Midbrain (tissue), 1 donor: ENCODE measurements at places on chromosomes 16 and 17.

GRCh38 chr17:9104370-9105041 lies 83.2 kb downstream of the NTN1 start:
- no peak for DNase-seq

DNA sequence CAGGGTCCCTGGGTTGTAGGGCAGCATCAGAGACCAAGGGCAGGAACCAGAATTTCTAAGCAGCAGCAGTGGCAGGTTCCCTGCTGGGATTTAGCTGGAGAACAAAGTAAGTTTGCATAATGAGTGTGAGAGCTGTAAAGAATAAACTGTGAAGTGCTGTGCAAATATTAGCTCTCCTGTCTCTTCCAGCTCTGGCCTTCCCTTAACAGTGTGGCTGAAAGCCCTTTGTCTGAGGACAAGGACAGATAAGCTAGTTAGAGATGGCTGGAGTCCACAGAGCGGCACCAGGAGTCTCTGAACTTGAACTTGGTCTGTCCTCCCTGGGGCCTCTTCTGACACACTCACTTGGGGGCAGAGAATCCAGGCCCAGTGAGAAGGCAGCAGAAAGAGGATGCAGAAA lies 98.2 kb upstream of the WSCD1 start:
- DNase-seq = no peak

DNA sequence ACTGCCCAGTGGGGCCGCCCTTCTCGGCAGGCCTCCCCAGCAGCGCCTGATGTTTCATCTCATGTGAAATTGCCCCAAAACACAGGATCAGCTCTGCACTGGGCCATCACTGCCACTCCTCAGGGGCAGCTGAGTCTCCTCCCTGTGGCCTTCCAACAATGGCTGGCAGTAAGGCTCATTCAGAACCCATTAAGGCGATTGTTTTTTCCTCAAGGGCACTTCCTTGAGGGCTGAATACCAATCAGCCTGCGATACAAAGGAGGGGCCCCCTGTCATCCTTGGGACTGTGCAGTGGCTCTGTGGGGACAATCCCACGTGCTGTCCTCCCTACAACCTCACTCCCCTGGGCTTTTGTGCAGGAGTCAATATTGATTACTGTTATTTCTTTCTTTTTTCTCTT lies 47.5 kb downstream of the XYLT1 start:
- DNase-seq = no peak

DNA sequence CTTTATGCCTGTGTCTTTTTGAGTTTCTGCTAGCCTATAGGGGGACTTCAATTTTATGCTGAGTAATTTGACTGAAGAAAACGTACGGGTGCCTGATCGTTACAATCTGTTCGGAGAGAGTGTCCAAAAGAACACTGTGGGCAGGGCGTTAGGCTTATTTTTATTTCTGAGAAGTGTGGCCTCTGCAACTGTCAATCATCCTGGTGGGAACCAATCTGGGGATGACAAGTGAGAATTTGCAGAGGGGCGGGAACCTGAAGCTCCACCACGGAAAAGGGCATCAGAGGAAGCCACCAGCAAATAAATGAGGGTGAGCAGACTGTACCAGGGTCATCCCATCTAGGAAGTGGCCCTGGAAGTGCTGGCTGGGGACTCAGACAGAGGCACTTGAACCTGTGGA lies 12.0 kb upstream of the CDYL2 start:
- no peak for DNase-seq

DNA sequence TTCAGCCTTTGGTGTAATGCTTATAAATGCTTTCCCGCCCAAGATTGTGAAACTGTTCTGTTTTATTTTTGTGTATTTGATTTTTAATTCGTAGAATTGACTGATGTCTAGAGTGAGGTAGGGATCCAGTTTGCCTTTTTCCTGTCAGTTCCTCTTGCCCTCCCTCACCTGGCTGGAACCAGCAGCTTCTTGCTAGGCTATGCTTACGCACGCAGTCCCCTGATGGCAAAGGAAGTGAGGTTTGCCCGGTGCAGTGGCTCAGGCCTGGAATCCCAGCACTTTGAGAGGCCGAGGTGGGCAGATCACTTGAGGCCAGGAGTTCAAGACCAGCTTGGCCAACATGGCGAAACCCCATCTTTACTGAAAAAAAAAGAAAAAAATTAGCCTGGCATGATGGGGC lies 51.9 kb downstream of the RAB11FIP4 start:
- DNase-seq = no peak

GRCh38 chr17:46854948-46855347 lies 3.6 kb downstream of the WNT9B start:
- no peak for DNase-seq

GRCh38 chr17:16909472-16910246 lies 62.3 kb downstream of the TNFRSF13B start:
- DNase-seq = no peak

DNA sequence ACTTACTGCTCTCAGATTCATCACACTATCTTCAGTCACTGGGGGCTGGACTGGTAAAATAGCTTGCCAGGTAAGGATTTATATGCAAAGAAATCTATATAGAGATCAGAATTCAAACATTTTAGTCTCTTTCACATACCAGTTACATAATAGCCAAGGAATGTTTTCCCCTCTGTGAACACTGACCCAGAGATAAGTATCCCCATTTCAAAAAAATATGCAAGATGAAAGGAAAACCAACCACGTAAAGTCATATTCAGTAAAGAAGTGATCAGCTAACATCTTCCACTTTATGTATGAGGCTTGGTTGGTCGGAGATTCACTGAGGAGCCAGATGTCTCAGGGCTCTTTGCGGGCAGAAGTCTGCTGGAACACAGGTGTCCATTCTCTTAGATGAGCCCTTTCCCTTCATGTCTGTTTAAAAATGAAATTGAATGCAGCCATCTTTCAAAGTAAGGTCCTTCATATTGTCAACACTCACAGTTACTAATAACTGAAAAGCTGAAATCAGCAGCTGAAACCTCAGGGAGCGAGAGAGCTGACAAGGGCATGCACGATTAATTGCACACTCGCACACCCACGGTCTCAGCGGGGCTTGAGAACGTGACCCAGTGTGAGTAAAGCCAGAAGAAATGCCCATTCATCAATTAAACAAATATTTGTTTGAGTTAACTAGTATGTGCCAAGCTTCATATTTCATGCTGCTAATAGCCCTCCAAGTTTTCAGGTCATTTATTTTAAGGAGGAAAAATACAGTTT lies 161.2 kb downstream of the MRTFB start:
- no peak for DNase-seq

- DNase-seq = no peak
Measured at GRCh38 chr16:73483934-73484711, 436.2 kb upstream of the ZFHX3 start.

GRCh38 chr16:68074850-68075555 lies 10.2 kb upstream of the NFATC3 start:
- DNase-seq = no peak

GRCh38 chr17:1714427-1714979 lies 4.3 kb upstream of the TLCD2 start:
- DNase-seq = peak; percentile 71

DNA sequence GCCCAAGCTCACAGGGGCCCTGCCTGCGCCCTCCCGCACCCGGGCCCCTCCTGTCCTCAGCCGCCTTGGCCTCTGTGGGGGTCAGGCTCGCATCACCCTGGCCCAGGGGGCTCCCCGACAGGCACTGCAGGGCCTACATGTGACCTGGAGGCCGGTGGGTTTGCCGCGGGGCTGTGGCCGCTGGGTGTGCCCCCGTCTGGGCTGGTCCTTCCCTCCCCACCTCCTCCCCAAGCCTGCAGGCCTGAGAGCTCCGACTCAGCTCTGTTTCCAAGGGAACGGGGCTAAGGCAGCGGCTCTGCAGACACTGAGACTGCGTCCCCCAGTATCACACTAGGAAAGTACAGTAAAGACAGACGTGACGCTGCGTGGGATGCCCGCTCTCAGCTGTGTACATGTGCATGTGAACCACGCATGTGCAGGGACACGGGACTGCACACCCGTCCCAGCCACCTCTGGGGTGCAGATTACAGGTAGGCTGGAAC lies 16.5 kb upstream of the WDR45B start:
- DNase-seq = no peak

DNA sequence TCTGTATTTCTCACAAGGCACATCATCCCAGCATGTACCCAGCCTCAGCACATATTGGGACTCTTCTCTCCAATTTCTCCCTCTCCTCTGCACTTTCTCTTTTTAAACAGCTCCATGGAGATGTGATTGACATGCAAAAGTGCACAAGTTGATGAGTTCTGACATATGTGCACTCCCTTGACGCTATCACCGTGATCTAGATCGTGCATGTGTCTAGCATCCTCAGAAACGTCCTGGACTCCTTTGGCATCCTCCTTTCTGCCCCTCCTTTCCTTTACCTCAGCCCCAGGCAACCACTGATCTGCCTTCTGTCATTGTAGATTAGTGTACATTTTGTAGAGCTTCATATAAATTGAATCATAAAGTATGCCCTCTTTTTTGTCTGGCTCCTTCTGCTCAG lies 108.0 kb upstream of the HSBP1 start:
- no peak for DNase-seq

DNA sequence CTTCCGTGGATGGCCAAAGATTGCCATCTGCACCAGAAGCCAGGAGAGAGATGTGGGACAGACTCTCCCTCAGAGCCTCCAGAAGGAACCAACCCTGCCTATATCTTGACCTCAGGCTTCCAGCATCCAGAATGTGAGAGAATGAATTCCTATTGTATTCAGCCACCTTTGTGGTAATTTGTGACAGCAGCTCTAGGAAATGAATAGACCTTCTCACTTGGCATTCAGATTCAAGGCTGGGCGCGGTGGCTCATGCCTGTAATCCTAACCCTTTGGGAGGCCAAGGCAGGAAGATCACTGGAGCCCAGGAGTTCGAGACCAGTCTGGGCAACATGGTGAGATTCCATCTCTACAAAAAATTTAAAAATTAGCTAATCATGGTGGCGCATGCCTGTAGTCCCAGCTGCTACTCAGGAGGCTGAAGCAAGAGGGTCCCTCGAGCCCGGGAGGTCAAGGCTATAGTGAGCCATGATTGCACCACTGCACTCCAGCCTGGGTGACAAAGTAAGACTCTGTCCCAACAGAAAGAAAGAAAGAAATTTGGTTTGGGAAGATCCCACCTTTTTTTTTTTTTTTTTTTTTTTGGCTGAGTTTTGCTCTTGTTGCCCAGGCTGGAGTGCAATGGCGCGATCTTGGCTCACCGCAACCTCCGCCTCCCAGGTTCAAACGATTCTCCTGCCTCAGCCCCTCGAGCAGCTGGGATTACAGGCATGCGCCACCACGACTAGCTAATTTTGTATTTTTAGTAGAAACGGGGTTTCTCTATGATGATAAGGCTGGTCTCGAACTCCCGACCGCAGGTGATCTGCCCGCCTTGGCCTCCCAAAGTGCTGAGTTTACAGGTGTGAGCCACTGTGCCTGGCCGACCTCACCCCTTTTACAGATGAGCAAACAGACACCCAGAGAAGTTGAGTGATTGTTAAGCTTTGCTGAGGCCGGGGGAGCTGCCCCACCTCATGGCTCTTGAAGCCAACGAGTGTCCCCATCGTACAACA lies 4.3 kb upstream of the CPSF4L start:
- no peak for DNase-seq
